NCI-H748 treated with DMSO at 0.1 percent for 48 hours (cell line): ENCODE measurements at places on chromosomes 6 and 20.

DNA sequence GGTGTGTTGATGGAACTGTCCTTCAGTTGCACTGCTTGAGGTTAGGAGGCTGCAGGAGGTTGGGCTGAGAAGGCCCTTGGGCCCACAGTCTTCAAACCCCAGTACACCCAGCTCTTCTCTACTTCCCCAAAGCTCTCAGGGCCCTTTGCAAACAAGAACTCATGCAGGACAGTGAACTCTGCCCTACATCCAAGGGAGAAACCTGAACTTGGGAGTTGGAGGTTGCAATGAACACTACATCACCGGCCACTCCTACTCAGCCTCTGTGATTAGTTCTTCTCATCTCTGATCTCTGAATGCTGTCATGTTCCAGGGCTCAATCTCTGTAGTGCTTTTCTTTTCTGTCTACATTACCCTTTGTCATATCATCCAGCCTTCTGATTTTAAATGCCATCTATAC, 148.5 kb upstream of the PDE7B start:
- DNase-seq: no peak

- no peak for DNase-seq
These were observed 32.8 kb upstream of the ZNFX1 start for GRCh38 chr20:49310705-49311104.

GRCh38 chr20:42609618-42610017, 580.1 kb downstream of the PTPRT start:
- no peak for DNase-seq

DNA sequence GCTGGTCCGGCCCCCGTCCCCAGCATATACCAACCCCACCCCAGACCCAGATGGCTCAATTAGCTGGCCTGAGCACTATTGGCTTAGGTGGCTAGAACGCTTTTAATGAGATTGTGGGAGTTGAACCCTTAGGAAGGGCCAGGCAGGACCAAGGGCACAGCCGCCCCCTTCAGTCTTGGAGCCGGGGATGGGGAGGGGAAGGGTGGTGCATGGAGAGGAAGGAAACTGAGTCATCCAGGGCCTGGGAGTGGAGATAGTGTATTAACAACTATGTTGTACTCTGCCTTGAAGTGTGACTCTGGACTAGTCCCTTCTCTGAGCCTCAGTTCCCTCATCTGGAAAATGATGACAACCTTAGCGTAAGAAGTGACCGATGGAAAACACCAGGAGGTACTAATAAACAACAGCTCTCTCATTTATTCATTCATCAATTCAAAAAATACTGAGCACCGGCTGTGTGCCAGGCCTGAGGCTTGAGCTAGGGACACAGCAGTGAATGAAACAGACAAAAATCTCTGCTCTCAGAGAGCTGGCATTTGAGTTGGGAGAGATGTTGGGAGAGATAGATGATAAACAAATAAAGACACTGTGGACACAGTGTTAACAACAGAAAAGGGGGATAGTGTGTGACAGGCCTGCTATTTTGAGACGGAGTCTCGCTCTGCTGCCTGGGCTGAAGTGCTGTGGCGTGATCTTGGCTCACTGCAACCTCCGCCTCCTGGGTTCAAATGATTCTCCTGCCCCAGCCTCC, 11.5 kb downstream of the PEDS1 start:
- DNase-seq: no peak

- no peak for DNase-seq
These were observed 276.7 kb downstream of the ADGRB3 start for GRCh38 chr6:68911811-68912210.

GRCh38 chr20:57395111-57395966, 4.1 kb downstream of the RBM38 start:
- no peak for DNase-seq

- DNase-seq: no peak
These were observed 9.7 kb upstream of the BPIFB1 start for GRCh38 chr20:33273117-33273851.

- DNase-seq: no peak
These were observed 76.9 kb downstream of the CD83 start for GRCh38 chr6:14194483-14194882.

GRCh38 chr6:26594730-26595632, 1.8 kb upstream of the ABT1 start:
- DNase-seq: no peak

GRCh38 chr6:3757241-3757641, 5.7 kb upstream of the PXDC1 start:
- DNase-seq: no peak

GRCh38 chr6:24779416-24780016, 4.8 kb downstream of the GMNN start:
- DNase-seq: no peak

DNA sequence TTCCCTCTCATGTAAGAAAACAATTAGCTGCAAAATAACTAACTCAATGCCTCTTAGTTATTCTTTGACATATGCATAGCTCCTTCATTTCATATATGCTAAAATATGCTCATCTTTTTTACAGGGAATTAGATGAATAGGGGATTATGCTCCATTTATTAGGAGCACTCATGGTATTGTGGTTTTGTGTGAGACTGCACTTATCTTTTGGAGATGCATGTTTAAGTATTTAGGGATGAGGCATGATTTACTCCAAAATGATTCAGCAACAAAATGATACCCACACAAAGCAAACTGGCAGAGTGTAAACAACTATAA, 8.8 kb downstream of the BNIP5 start:
- DNase-seq: no peak

GRCh38 chr6:48449002-48449401, 338.0 kb upstream of the PTCHD4 start:
- DNase-seq: no peak

DNA sequence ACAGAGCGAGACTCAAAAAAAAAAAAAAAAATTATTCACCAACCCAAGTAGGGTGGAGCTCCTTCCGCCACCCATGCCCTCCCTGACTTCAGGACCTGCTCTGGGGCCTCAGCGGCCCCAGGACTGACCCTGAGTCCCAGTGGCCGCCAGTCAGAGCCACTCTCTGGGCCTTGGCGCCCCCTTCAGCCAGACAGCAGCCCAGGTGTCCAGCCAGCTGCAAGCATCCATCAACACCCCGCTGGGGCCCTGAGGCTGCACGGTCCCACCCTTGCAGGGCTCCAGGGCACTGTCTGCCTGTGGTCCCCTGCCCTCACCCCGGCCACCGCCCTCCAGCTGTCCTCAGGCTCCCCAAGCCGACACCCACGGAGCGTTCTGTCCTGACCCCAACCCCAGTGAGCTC, 11.4 kb upstream of the KCNQ2 start:
- DNase-seq: no peak

DNA sequence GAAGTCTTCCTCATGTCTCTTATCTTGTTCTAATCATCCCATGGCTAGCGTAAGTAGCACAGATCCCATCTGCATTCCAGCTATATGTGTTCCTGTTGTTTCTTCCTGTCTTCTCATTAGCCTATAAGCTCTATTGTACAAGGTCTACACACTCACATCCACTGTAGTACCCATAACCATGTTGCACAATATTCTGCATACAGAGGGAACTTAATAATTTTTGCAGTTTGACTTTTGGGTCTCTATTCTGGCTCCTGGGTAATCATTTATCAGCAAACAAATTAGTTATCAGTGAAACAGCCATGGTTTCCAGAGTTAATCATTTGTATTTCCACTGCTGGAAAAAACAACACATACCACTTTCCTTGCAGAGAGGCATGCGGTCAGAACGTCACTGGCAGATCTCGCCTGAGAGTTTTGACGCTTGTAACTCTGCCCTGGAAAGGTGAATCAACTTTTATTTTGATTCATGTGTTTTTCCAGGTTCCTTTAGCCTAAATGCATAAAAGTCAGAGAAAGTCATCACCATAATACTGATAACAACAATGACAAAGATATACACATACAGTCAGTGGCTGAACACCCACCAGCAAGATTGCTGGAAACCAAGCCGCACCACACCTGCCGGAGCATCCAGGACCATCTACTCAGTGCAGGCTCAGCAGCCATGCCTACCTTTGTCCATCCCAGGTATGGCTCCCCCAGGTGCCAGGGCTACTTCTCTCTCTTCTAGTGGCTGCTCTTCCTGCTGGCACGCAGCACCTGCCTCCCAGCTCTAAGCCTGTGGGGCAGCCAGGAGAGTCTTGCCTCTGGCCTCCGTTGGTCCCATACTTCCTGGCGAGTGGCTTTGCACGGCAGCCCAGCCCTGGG, 158.2 kb downstream of the QRSL1 start:
- no peak for DNase-seq

- no peak for DNase-seq
These were observed 584.7 kb upstream of the SLC35B3 start for GRCh38 chr6:9020001-9020400.

DNA sequence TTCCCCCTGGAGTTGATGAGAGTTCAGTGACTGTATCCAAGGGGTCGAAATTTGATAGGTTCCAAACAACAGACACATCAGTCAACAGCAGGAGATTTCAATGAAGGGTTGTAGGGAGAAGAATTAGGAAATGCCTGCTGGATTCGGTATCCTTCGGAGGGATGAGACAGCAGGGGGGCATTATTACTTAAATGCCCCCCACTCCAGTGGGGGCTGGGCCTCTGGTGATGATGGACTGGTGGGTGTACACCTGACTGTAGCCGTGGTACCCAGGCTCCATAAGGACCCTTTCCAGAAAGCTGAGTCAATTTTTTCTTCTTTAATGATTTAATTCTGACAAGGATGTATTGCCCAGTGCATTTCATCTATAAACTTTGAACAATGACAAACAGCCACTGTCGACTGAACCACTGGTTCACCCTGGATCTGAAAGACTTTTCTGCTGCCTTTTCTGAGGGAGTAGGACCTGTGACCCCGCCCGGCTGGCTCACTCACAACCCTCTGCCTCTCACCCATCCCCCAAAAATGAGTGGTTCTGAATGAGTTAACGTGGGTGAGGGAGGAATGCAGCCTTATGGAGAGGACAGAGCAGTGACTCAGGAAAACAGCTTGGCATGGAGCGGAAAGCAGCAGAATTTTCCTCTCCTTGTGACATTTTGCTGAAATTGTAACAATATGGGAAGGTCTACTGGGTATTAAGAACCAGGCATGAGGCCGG, 41.0 kb downstream of the ZMYND8 start:
- DNase-seq: peak; percentile 29

DNA sequence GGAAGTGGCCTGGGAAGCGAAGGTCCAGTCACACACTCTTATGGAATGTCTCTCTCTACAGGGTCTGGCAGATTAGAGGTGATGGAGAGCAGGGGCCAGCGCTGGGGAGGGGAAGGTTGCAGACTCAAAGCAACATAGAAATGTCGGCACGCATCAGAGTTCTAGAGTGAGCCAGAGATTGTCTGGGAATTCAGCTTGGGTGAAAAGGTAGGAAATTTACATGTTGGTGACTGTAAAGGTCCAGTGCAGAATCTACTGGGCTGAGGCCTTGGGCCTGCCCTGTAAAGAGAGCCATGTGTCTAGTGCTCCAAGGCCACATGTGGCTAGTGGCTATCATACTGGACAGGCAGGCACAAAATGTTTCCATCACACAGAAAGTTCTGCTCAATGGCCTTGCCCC, 80.8 kb downstream of the FOXA2 start:
- no peak for DNase-seq

DNA sequence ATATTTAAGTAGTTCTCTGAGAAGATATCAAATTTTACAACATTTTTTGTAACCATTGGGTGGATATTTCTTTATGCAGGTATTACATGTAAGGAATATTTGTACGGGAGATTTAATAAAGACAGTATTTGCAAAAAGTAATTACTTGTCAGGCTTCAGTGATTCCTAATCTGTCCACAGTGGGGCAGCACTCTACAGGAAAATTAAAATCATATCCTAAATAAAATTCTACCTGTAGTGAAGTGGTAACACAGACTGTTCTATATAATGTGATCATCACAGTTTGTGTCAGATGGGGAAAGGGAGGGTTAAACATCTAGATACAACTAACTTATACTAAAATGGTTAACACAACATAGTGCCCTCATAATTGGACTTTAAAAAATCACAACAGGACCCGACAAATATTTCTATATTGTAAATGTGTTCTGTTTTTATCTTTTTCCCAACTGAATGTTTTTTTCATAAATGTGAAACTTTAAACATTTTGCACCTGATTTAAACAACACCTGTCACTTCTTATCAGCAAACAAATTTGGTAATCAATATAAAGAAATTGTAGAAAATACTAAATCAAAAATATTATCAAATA, 145.6 kb upstream of the MANEA start:
- peak; percentile 70 for DNase-seq

GRCh38 chr6:28693751-28694443, 168.2 kb downstream of the GPX5 start:
- DNase-seq: no peak
